ENCODE measurements at places on chromosomes 12 and 14. TPM values are rescaled to one million over a fixed set of nuclear protein-coding genes. Genes with fewer than 3 reads are reported as not detected.

The NEUROD4 gene
- not detected for total RNA-seq

The TOMM20L gene
- not detected for total RNA-seq

- peak; percentile 35 for DNase-seq
Observed at GRCh38 chr12:2876431-2877046, 435 bp downstream of the FOXM1 start.

The CCDC184 gene
- 0.43 TPM for total RNA-seq
